ENCODE measurements at places on chromosomes 1 and 21.
A peak's percentile ranks its signal among the peaks of the same experiment; 100 is the strongest.

- DNase-seq: no peak
Observed at GRCh38 chr1:2150801-2151200, 43.8 kb downstream of the FAAP20 start.

DNA sequence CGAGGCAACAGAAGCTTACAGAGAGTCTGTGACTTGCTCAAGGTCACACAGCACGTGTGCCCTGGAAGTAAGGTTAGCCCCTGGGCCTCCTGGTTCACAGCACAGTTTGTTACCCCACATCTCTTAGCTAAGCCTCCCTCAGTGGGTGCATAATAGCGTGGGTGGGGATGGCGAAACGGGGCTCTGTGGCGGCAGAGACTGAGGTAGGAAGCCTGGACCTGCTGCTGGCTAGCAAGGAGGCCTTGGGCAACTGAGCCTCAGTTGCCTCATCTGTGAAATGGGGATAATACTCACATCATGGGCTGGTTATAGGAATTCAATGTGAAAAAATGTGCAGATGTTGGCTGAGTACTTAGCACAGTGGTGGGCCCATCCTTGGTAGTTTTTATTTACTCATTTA lies 596 bp downstream of the PADI4 start:
- DNase-seq: no peak

GRCh38 chr1:54955359-54955758 lies 25.1 kb upstream of the TMEM61 start:
- no peak for DNase-seq

- no peak for DNase-seq
Observed at GRCh38 chr1:70142075-70142474, 63.3 kb downstream of the LRRC40 start.

GRCh38 chr1:200368556-200368955 lies 41.3 kb downstream of the ZNF281 start:
- DNase-seq: no peak

DNA sequence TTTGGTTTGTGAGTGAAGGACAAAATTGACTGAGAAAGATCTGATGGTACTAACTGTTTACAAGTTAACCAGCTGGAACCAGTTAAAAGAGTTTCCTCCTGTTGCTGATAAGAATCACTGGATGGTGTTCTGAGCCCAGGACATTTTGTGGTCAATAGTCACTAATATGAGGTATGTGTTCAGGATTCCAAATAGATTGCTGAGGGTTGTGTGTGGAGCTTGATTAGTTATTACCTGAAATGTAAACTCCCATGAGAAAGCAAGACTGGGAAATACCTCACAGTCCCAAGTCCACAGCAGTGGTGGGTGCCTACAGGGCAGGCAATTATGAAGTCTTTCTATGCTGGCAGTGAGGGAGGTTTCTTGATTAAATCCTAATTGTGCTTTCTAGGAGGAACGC lies 164.6 kb downstream of the DNM3 start:
- DNase-seq: no peak

DNA sequence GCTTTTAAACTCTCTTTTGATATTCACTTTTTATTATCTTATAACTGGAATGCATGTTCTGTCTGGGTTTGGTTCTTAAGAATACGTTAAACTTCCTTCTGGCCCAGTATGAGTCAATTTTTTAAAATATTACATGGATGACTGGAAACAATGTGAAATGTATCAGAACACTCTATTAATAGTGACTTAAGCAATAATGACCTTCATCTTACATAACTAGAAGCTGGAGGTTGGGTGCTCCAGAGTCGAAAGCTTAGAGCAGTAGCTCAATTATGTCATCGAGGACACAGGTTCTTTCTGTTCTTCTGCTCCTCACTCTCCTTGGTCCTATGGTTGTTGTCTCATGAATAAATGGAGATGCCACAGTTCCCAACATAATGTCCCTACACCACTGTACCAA lies 91.6 kb upstream of the FOXD3 start:
- DNase-seq: no peak

- no peak for DNase-seq
Observed at GRCh38 chr1:154440036-154440804, 35.1 kb downstream of the IL6R start.

GRCh38 chr1:152014943-152015342 lies 21.3 kb upstream of the S100A10 start:
- no peak for DNase-seq

GRCh38 chr21:38993561-38993960 lies 187.8 kb downstream of the ETS2 start:
- DNase-seq: no peak

GRCh38 chr1:230109895-230110667 lies 43.0 kb downstream of the GALNT2 start:
- DNase-seq: peak; percentile 9

DNA sequence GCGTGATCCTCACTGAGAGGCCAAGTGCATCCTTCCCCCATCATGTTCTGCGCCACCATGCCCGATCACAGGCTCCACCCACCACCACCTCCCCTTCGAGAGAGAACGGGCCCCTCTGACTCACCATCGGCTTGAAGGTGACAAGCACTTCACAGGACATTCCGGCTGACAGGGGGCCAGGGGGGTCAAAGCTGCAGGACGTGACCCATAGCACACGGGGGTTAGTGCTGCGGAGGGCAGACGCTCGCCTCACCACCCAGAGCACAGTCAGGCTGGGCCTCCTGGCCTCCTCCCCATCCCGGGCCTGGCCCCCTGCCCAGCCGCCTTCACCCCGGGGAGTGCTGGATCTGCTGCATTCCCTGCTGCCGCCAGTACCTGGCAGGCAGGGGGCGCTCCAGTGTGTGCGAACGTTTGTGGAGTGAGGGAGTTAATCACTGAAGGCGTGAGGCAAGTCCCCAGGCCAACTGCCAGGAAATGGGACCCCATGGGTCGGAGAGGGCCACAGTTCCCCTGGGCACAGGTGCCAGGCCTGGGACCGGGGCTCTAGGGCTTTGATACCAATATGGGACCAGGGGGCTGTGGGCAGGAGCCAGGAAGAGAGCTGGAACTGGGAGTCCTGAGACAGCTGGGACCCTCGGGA lies 40.9 kb upstream of the TMEM52 start:
- peak; percentile 40 for DNase-seq

DNA sequence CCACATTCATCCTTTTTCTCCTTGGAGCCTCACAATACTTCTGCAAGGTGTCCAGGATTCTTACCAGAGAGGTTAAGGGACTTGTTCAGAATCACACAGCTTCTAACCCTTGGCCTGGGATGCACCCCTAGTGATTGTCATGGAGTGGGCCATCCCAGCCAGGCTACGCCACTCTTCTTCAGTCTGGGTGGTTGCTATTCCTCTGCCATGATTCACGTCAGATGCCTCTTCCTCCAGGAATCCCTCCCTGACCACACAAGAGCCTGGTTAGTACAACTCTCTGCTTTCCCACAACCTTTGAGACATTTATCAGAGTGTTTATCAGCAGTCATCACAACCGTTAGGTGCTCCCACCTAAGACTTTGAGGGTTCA lies 121.8 kb downstream of the EPHB2 start:
- no peak for DNase-seq

DNA sequence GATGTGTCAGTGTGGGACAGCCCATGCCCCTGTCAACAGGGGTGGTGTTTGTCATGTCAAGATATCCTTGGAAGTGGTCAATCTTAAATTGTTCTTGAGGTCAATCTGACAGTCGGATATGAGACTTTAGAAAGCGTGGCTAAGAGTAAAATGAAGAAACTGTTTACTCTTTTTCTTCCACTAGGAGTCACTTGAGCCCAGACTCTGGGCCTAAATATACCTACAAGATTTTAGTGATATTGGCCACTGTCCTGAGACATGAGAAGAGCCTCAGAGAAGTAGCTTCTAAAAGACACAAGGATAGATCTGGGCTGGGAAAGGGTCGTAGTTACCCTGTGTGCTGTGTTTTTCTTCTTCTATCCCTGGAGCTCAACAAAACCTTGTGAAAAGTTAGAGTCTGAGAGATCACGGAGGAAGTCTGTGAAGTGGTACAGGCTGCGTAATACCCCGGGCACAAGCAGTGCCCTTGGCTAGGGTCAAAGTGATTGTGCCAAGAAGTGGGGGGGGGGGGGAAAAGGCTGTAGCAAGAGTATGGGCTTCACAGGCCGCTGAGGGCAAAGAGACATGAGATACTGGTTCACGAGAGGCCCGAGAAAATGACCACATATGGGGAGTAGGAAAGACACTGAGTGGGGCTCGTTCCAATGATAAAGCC lies 355.2 kb upstream of the GREM2 start:
- DNase-seq: no peak

DNA sequence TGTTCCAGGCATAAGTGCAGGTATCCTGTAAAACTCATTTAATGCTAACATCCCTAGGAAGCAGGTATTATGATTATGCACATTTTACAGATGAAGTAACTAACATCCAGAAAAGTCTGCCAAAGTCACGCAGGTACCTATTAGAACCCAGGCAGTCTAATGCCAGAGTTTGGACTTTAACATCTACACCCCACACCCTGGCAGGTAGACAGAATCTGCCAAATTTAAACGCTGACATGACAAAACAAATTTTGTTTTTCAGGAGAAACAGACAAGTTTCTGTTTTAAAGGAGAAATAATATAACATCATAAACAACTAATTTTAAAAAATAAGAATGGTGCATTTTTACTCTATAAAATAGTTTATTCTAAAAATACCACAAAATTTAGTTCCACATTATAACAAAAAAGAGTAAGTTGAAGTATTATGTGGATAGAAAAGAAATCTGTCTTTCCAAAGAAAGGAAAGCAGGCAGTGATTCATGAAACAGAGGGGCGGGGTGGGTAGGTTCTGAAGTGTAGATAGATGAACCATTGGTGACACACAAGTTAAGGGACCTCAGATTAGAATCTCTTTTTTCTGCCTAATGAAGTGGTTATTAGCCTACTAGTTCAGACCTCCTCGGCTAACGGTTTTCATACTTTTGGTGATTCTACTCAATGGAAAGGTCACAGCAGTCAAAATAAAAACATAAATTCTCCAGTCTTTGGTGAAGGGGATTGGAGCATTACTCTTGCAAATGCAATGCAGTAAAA lies 1.7 kb downstream of the ASPM start:
- no peak for DNase-seq

DNA sequence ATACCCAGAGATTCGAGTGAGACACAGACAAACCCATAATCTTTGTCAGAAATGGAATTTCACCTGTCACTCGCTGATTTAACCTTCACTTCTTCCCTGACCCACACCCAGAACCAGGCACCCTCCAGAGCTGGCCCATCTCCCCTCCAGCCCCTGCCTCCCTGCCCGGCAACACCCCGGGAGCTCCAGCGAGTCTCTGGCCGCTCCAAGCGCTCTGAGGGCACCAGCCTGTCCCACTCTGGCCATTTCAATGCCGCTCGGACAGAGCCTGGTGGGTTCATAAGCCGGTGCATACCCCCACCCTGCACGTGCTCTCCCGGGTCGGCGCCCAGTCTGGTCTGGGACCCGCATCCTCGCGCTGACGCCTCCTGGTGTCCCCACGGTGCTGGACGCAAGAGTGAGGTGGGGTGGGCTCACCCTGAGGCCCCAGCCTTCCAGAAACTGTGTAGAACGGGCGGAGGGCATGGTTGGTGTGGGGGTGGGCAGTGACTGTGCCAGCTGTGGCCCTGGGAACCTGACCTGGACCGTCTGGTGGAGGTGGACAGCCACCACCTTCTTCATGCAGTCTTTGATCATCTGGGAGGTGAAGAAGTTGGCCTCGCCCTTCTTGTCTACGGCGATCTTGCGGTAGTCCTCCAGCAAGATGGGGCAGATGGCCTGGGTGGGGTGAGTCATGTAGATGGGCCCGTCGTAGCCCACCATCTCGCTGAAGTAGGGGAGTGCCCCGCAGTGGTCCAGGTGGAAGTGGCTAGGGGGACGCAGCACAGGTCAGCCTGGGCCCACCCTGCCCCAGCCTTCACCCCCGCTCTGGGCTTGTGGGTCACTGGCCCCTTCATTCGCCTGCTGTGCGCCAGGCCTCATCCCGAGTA lies 5.4 kb downstream of the INTS11 start:
- DNase-seq: no peak

DNA sequence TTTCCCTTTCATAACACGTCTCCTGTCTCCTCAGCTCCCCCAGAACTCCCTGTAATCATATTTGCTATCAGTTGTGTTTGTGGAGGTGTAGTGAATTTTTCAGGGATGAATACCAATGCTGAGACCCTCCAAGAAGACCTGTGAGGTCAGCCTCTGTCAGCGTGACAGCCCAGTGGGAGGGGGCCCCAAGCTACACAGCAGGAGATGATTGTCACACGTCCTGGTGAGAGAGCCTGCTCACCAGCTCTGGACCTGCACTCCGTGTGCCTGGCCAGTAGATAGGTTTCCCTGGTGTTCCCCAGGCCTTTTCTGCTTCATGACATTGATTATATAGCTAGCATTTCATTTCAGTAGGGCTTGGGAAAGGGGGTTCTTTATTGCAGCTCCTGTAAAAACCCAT lies 421.5 kb downstream of the KIF26B start:
- no peak for DNase-seq

DNA sequence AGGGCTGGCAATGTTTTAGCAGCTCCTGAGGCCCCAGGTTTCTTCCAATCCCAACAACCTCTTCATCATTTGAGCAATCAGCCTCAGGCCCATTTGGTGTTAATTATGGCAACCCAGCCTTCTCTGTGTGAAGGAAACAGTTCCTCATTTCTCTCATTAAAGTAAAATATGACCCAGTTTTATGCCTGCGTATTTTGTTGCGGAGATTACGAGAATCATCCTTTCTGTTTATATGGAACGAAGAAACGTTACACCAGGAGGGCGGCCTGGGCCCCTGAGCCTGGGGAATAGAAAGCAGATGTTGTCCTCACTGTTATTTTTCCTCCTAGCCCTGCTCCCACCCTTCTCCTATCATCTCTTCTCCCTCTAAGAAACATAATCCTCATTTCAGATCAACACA lies 332.2 kb upstream of the USP24 start:
- DNase-seq: no peak

DNA sequence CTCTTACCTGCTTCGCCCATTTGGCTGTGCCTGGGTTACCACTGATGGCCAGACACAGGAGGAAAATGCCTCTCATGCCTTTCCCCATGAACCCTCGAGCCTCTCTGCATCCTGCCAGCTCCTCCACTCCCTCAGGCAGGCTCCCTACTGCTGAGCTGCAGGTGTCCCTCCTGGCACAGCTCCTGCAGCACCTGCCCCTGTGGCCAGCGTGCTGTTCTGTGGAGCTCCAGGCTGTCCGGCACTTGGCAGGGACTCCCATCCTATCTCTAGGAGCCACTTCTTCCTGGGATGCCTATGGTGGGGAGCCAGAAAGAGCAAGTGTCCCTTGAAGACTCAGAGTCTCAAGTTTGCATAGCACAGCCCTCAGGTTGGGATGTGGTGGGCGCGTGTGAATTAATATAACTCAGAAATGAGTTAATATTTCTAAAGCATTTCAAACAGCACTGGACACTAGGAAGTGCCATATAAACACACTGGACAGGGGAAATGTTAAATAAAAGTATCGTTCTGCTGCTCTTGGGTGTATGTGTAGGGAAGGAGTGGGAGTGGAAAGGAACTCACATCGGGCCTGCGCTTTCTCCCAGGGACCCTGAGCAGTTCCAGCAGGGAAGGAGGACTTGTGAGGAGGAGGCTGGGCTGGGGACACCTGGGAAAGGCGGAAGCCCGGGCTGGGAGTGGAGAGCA lies 2.7 kb downstream of the LRRC71 start:
- no peak for DNase-seq

GRCh38 chr1:73820843-73821242 lies 377.1 kb downstream of the LRRIQ3 start:
- no peak for DNase-seq

- no peak for DNase-seq
Observed at GRCh38 chr1:45615885-45616284, 8.0 kb downstream of the CCDC17 start.

GRCh38 chr1:21384620-21385019 lies 55.3 kb upstream of the NBPF3 start:
- DNase-seq: no peak
